ENCODE measurements at places on chromosomes 16 and 17. TPM values are rescaled to one million over a fixed set of nuclear protein-coding genes. Genes with fewer than 3 reads are reported as not detected.

SLC5A10 gene
- not detected for total RNA-seq

TSNAXIP1 gene
- total RNA-seq: 0.95 TPM

AIPL1 gene
- total RNA-seq: not detected

AOC2 gene
- not detected for total RNA-seq

KRT20 gene
- total RNA-seq: not detected

ZMYND15 gene
- total RNA-seq: not detected

CTRB2 gene
- total RNA-seq: not detected

FAM171A2 gene
- total RNA-seq: 23.6 TPM

ZNF174 gene
- total RNA-seq: 26.6 TPM

HIC1 gene
- total RNA-seq: 20.2 TPM

CPNE7 gene
- total RNA-seq: 5.1 TPM

JMJD8 gene
- 3.8 TPM for total RNA-seq

HNF1B gene
- not detected for total RNA-seq

TMC7 gene
- total RNA-seq: 2.4 TPM

TBC1D3I gene
- total RNA-seq: not detected

EVPLL gene
- total RNA-seq: not detected

CETP gene
- total RNA-seq: not detected

HOXB7 gene
- total RNA-seq: 12.8 TPM

FOXN1 gene
- not detected for total RNA-seq

PIK3R5 gene
- total RNA-seq: 0.07 TPM

Measured in G401 (cell line).